Mucosa of descending colon (tissue), 3 donors: ENCODE measurements at places on chromosomes 2 and 18. TPM values are rescaled to one million over a fixed set of nuclear protein-coding genes. Genes with fewer than 3 reads are reported as not detected.

NAT8 gene
- total RNA-seq: not detected

DNA sequence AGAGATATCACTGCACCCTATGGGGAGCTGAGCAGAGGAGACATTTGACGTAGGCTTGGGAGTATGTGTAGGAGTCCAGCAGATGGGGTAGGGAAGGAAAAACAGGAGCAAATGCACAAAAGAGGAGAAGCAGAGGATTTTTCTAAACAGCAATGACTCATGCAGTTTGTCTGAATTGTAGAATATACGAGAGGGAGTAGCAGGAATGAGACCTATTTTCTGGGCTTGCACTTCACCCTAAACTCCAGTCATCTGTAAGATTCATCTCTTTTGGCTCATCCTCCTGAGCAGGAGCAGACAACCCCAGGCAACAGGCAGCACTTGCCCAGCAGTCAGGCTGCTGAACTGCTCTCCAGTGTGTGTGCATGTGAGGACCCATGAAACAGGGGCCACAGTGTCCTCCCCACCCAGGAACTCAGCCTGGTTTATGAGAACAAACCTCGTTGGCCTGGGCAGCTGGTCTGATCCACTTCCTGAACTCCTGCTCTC lies 100.2 kb upstream of the CDC42EP3 start:
- no peak for DNase-seq

ASPRV1 gene
- 0.55 TPM for total RNA-seq

DNA sequence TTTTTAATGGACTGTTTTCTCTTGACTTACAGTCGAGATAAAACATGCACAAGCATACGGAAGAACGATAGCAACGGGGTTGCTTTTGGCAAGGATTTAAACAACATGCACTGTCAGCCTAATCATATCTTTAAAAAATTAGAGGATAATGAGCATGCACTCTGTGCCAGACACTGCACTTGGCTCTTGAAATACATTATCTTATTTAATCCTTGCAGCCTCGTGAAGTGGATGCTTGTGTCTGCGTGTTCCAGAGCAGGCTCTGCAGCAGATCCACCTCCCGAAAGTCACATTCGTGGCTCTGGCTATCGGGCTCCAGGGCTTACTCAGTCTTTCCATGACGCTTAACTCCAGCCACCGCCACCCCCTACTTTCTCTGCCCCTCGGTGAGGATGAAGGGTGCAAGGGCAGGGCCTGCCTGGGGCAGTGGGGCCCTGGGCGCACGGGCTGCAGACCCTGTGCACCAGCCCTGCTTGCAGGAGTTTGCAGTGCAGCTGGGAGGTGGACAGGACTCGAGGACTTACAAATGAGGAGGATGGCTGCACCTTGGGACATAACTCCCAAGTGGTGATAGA lies 61.7 kb downstream of the ACKR3 start:
- DNase-seq: no peak

GRCh38 chr2:233418761-233419546 lies 64.7 kb downstream of the DGKD start:
- peak; percentile 77 for DNase-seq

- DNase-seq: no peak
These were observed 15.6 kb upstream of the MC2R start for GRCh38 chr18:13930964-13931363.

GRCh38 chr2:59249441-59250306 lies 1008.5 kb upstream of the FANCL start:
- DNase-seq: no peak

DPP10 gene
- total RNA-seq: 6.9 TPM

HOXD12 gene
- total RNA-seq: not detected

DNA sequence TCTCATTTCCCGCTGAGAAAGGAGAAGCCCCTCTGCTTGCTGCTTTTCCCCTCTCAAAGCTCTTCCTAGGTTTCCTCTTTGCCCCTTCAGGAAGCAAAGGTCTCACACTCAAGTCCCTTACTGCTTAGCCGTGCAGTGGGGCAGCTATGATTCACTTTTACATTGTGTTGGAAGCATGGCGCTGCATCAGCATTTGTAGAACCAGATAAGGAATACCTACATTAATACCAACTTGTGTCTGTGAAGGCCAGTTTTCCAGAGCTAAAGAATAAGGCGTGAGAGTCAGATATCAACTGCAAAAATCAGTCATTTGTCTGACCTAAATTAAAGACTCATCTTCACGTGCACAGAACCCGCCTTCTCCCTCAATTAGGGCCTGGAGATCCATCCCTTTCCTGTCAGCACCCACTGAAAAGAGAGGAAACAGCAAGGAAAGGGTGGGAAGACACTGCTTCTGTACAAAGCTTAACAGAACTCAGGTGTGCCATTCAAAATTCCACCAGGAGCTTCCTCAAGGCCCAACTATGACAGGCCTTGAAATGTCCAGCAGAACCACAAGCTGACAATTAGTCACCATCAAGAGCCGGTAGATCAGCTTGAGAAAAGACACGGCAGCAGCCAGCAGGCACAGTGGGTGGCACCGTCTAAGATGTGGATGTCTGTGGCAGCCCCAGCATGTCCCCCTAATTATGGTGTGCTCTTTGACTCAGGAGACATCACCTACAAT lies 16.1 kb upstream of the XDH start:
- DNase-seq: no peak

SIX2 gene
- total RNA-seq: not detected

DNA sequence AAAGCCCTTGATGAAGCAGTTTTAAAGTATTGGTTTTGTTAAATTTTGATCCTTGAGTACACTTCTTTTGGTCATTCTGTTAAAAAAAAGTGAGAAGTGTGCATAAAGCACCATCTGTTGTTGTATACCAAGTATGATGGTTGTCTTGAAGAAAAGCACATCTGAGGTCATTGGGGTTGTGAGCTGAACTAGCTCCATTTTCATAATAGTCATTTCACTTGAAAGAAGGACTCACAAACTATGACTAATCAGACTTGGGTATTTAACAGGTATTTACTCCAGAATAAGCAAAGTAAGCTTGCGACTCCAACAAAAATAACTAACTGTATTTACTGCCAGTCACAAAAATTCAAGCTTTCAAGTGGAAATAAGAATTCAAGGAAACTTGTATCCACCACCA lies 35.1 kb downstream of the CHN1 start:
- DNase-seq: no peak

PPM1G gene
- total RNA-seq: 53.4 TPM

DNA sequence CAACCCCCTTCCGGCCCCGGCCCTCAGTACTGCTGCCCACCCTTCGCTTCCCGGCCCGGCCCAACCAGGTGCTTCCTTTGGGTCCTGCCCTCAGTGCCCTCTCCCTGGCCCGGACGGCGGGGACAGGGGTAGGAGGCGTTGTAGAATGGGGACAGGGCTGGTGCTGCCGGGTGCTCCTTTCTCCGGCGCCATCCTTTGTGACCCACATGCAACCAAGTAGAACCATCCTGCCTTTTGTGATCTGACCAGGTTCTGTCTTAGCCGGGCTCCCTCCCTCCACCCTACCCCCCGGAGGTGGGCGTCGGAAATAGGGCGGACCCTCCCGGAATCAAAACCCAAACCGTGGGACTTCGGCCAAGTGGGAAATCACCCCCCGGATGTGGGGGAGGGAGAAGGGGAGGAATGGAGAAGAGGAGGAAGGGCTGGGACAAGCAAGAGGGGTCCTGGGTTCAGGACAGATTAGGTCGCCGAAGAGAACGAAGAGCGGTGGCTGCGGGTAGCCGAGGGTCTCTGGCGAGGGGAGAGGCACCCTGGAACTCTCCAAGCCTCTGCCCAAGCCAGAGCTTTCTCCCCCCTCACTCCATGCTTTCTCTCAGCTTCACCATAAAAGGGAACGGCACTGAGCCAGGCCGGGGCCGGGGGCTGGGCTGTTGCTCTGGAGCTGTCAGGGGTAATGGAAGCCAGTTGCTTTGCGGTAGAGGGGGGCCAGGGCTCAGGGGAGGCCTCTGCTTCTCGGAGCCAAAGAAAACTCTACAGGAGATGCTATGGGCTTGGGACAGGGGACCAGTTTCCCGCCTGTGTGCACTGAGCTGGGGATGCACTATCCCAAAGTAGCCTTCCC lies 756 bp upstream of the OST4 start:
- DNase-seq: peak; percentile 74

GRCh38 chr2:211477537-211478275 lies 921.3 kb downstream of the CPS1 start:
- no peak for DNase-seq

DNA sequence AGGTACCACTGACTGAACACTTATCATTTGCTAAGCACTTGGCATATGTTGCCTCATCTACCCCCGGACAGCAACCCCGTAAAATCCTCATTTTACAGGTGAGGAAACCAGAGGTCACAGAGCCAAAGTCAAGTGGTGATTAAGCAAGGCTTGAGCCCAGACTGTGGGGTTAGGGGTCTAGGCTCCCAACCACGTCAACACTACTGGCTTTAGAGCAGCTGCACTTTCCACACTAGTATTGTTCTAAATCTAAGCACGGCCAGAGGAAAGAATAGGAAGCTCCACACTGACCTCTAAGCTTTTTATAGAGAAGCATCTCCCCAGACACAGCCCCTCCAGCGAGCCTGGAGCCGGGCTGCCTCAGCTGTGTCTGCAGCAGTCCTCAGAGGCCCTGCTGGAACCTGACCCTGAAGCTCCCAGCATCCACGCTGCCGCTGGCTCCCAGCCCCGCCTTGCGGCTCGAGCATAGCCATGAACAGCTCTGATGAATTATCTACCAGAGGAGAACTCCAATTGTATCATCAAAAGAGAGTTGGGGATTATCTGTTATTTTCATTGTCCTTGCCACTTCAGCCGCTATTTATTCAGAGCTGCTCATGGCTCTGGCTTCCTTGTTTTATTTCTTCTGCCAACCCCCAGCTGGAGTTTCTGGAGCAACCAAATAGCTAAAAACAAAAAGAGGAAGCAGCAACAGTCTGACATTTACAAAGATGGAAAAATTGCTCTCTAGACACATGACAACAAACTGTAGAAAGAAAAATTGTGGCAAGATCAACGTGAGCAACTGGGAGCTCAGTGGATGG lies 62.2 kb upstream of the RTN4 start:
- peak; percentile 66 for DNase-seq

PGAP1 gene
- total RNA-seq: 15.5 TPM

- DNase-seq: no peak
These were observed 287.7 kb downstream of the INSIG2 start for GRCh38 chr2:118375907-118376485.

DNA sequence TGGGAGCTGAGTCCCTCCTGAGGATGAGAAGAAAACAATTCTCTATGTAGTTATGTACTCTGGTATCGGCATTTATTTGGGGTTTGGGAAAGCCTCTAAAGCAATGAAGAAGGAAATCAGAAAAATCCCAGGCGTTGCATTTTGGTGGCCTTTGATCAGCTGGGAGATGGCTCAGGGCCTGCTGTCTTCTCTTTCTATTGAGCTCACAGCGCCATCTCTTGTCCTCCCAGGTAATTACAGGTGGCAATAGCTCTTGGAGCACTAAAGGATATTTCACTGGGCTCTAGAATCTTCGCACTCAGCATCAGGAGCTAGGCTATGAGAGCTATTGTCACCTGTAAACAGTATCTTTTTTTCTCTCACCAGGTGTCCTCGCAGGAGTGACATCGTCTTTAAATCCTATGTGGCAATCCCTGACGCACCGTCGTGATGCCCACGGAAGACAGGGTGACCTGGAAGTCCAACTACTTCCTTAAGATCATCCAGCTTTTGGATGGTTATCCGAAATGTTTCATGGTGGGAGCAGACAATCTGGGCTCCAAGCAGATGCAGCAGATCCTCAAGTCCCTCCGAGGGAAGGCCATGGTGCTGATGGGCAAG lies 76.1 kb upstream of the PMAIP1 start:
- peak; percentile 81 for DNase-seq

- DNase-seq: no peak
These were observed 49.8 kb upstream of the NAB1 start for GRCh38 chr2:190599073-190599472.

GRCh38 chr2:67733517-67733916 lies 329.3 kb downstream of the C1D start:
- no peak for DNase-seq

OTOF gene
- total RNA-seq: not detected

GRCh38 chr2:24912986-24913385 lies 7.1 kb downstream of the ADCY3 start:
- DNase-seq: no peak

- DNase-seq: peak; percentile 62
These were observed 1.1 kb downstream of the RNF103 start for GRCh38 chr2:86622519-86623042.

GRCh38 chr18:62634979-62635630 lies 80.2 kb upstream of the PHLPP1 start:
- DNase-seq: no peak

ERFE gene
- total RNA-seq: 0.51 TPM

SRD5A2 gene
- total RNA-seq: not detected

DNA sequence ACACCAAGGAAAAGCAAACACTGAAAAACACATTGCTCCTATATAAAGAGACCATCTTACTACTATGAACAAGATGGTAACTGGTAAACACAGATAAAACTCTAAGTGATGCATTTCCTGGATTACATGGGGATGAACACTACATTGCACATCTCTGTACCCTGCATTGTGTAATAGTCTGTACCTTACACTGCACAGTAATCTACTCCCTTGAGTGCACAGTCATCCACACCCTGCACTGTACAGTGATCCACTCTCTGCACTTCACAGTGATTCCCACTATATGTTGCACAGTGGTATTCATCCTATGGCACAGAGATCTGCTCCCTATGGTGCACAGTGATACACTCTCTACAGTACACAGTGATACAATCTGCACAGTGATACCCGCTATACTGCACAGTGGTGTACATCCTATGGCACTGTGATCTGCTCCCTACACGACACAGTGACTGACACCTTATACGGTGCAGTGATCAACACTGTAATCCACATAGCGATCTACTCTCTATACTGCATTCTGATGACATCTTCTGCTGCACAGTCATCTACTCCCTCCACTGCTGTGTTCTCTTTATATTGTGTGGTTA lies 462.2 kb upstream of the RGPD4 start:
- no peak for DNase-seq

DNA sequence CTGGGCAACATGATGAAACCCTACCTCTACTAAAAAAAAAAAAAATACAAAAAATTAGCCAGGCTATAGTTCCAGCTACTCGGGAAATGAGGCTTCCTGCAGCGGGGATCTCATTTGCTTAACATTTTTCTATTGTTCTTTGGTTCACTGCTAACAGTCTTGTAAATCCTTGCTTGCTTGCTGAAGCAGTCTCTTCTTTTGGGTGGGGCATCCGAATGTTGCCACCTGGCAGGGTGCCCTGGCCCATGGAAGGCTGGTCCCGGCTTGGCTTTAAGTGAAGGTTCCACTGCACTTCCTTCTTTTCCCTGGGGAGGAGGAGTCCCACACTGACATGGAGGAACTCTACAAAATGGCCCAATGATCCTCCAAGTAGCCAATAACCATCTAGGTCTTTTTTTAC lies 6.0 kb upstream of the ANKRD29 start:
- DNase-seq: peak; percentile 69

POU3F3 gene
- total RNA-seq: 1.4 TPM

ANKRD30B gene
- 0.34 TPM for total RNA-seq

- DNase-seq: no peak
These were observed 30.8 kb downstream of the PDIA6 start for GRCh38 chr2:10781746-10782145.

GRCh38 chr2:237412988-237413776 lies 782 bp downstream of the COL6A3 start:
- no peak for DNase-seq
